ENCODE measurements at places on chromosomes 16 and 17.

DNA sequence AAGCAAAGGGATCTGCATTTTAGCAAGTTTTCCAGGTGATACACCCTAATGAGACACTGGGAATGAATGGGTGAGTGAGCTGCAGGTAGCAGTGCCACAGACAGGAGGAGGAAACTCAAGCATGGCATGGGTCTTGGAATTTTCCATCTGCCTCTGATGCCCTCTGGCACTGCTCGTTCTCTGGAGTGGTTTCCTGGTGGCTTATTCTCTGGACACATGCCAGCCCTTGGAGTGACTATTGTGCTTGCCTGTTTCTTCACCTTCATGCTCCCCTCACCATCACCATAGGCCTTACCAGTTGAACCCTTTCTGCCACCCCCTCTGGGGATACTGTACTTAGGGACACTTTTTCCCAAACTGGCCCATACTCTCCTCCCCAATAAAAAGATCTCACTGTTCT lies 1.6 kb downstream of the COASY start:
- H3K36me3 ChIP-seq, result peaks cover 33% of the 10 kb centered on the region
- H3K4me1 ChIP-seq, result peaks cover 59% of the 10 kb centered on the region
- no peak for DNase-seq
- H3K27me3 ChIP-seq, result no peaks in the 10 kb centered on the region
- H3K4me3 ChIP-seq, result peak overlapping the region; percentile 99
- H3K27ac ChIP-seq, result peak overlapping the region; percentile 95

- H3K27ac ChIP-seq, result peak overlapping the region; percentile 96
- peaks cover 13% of the 10 kb centered on the region for H3K4me1 ChIP-seq
- DNase-seq, result peak; percentile 57
- H3K4me3 ChIP-seq, result no peak overlapping the region
- H3K27me3 ChIP-seq, result no peaks in the 10 kb centered on the region
- peaks cover 14% of the 10 kb centered on the region for H3K36me3 ChIP-seq
These were observed 4.6 kb upstream of the GHDC start for GRCh38 chr17:42198897-42199296.

- peaks cover 4% of the 10 kb centered on the region for H3K27me3 ChIP-seq
- no peaks in the 10 kb centered on the region for H3K4me1 ChIP-seq
- H3K4me3 ChIP-seq, result no peak overlapping the region
- no peaks in the 10 kb centered on the region for H3K36me3 ChIP-seq
- DNase-seq, result no peak
- no peak overlapping the region for H3K27ac ChIP-seq
These were observed 64.1 kb downstream of the SPACA3 start for GRCh38 chr17:33055746-33056145.

GRCh38 chr17:2174468-2175293 lies 119.8 kb downstream of the HIC1 start:
- H3K27ac ChIP-seq, result no peak overlapping the region
- no peak overlapping the region for H3K4me3 ChIP-seq
- no peaks in the 10 kb centered on the region for H3K4me1 ChIP-seq
- DNase-seq, result no peak

DNA sequence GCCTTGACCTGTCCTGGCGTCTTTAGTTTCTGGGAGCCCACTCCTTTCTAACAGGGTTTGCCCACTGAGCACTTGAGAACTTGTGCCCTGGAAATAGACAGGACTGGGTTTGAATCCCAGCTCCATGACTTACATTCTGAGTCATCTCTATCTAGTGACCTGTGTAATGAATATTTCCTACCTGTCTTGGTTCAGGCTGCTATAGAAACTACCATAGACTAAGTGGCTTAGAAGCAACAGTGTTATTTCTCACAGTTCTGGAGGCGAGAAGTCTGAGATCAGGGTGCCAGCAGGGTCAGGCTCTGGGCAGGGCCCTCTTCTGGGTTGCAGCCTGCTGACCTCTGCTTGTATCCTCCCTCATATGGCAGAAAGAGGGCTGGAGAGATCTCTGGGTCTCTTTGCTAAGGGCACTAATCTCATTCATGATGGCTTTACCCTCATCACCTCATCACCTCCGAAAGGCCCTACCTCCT lies 110.7 kb upstream of the DHX40 start:
- H3K27me3 ChIP-seq, result peaks cover 5% of the 10 kb centered on the region
- no peaks in the 10 kb centered on the region for H3K4me1 ChIP-seq
- H3K4me3 ChIP-seq, result no peak overlapping the region

- peak; percentile 41 for DNase-seq
- no peak overlapping the region for H3K27ac ChIP-seq
- H3K27me3 ChIP-seq, result peaks cover 56% of the 10 kb centered on the region
- H3K36me3 ChIP-seq, result no peaks in the 10 kb centered on the region
- H3K4me3 ChIP-seq, result no peak overlapping the region
- H3K4me1 ChIP-seq, result peaks cover 24% of the 10 kb centered on the region
These were observed 18.4 kb downstream of the LDHD start for GRCh38 chr16:75097941-75098901.

GRCh38 chr16:27408602-27409031 lies 6.6 kb downstream of the IL21R start:
- peak overlapping the region; percentile 97 for H3K4me3 ChIP-seq
- DNase-seq, result peak; percentile 58
- no peaks in the 10 kb centered on the region for H3K27me3 ChIP-seq
- H3K27ac ChIP-seq, result peak overlapping the region; percentile 96
- H3K4me1 ChIP-seq, result peaks cover 60% of the 10 kb centered on the region

- H3K27ac ChIP-seq, result no peak overlapping the region
- H3K4me3 ChIP-seq, result no peak overlapping the region
- H3K4me1 ChIP-seq, result peaks cover 25% of the 10 kb centered on the region
- H3K36me3 ChIP-seq, result no peaks in the 10 kb centered on the region
- no peak for DNase-seq
These were observed 35.8 kb downstream of the SRCIN1 start for GRCh38 chr17:38569701-38570512.

DNA sequence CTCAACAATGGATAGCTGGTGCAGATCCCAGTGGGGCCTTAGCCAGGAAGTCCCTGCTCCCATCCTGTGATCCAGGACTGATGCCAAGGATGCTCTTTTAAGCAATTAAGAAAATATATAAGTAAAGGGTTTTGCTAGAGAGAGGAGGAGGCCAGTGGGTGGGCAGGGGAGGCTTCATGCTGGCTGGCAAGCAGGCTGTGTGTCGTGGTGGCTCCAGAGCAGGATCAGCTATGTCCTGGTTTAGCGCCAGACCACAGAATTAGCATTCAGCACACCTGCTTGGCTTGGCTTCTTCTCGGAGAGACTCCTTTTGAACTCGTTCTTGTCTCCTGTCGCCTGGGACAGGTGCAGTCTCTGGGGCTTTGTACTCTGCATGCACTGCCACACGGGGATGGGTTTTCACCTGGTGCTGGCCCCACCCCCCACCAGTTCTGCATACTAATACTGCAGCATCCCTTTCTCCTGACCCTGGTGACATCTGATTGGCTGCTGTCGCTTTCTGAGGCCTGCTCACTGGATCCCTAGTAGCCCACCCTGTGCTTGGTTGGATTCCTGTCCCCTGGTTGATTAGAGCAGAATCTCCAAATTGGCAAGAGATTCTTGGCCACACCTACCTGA lies 66.1 kb downstream of the PLD6 start:
- DNase-seq, result no peak
- H3K4me3 ChIP-seq, result no peak overlapping the region
- peaks cover 49% of the 10 kb centered on the region for H3K36me3 ChIP-seq
- H3K4me1 ChIP-seq, result peaks cover 7% of the 10 kb centered on the region
- no peaks in the 10 kb centered on the region for H3K27me3 ChIP-seq
- no peak overlapping the region for H3K27ac ChIP-seq

DNA sequence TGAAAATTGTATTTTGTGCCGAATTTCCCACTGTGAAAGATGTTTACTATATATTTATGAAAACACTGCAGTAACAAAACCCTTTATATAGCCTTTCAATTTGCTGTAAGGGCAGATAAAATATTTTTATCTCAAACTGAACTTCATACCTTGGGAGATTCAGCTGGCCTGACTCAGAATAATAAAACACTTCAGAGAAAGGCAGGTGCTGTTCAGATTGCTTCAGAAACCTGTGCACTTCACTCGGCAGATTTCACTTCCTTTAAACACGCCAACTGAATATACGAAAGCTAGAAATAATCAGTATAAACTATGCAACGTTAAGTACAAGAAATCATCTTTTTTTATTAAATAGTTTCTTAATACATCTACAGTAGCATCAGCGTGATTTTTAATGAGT lies 839.1 kb upstream of the RBFOX1 start:
- H3K36me3 ChIP-seq, result no peaks in the 10 kb centered on the region
- H3K4me3 ChIP-seq, result no peak overlapping the region
- H3K27ac ChIP-seq, result no peak overlapping the region
- no peaks in the 10 kb centered on the region for H3K4me1 ChIP-seq

- no peak for DNase-seq
- H3K36me3 ChIP-seq, result peaks cover 17% of the 10 kb centered on the region
- H3K4me3 ChIP-seq, result no peak overlapping the region
- peaks cover 46% of the 10 kb centered on the region for H3K4me1 ChIP-seq
- peak overlapping the region; percentile 7 for H3K27ac ChIP-seq
These were observed 120.2 kb upstream of the RCVRN start for GRCh38 chr17:10025224-10025623.

DNA sequence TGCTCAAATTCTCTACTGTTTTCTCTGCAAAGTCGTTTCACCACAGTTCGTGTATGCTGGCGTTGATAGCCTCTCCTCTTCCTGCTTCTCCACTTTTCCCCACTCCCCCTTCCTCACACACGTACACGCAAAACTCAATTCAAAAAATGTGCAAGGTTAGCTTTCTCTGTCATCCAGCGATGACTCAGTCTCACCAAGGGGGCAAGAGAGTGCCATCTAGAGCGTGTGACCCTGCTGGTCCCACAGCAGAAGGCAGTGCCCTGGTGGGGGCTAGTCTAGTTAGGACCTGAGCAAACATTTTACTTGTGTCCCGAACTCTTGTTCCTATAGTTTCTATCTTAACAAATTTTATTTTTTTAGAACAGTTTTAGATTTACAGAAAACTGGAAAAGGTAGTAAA lies 121.2 kb upstream of the CHMP6 start:
- H3K27me3 ChIP-seq, result no peaks in the 10 kb centered on the region
- no peak overlapping the region for H3K4me3 ChIP-seq
- peaks cover 27% of the 10 kb centered on the region for H3K36me3 ChIP-seq
- peaks cover 60% of the 10 kb centered on the region for H3K4me1 ChIP-seq
- H3K27ac ChIP-seq, result no peak overlapping the region

- no peaks in the 10 kb centered on the region for H3K36me3 ChIP-seq
- H3K27ac ChIP-seq, result no peak overlapping the region
- DNase-seq, result no peak
- peaks cover 11% of the 10 kb centered on the region for H3K4me1 ChIP-seq
These were observed 1.3 kb upstream of the MRTFB start for GRCh38 chr16:14069818-14070217.

GRCh38 chr16:2704166-2704982 lies 15.7 kb downstream of the PRSS27 start:
- peaks cover 31% of the 10 kb centered on the region for H3K36me3 ChIP-seq
- DNase-seq, result no peak
- H3K4me1 ChIP-seq, result no peaks in the 10 kb centered on the region
- no peaks in the 10 kb centered on the region for H3K27me3 ChIP-seq
- no peak overlapping the region for H3K27ac ChIP-seq

DNA sequence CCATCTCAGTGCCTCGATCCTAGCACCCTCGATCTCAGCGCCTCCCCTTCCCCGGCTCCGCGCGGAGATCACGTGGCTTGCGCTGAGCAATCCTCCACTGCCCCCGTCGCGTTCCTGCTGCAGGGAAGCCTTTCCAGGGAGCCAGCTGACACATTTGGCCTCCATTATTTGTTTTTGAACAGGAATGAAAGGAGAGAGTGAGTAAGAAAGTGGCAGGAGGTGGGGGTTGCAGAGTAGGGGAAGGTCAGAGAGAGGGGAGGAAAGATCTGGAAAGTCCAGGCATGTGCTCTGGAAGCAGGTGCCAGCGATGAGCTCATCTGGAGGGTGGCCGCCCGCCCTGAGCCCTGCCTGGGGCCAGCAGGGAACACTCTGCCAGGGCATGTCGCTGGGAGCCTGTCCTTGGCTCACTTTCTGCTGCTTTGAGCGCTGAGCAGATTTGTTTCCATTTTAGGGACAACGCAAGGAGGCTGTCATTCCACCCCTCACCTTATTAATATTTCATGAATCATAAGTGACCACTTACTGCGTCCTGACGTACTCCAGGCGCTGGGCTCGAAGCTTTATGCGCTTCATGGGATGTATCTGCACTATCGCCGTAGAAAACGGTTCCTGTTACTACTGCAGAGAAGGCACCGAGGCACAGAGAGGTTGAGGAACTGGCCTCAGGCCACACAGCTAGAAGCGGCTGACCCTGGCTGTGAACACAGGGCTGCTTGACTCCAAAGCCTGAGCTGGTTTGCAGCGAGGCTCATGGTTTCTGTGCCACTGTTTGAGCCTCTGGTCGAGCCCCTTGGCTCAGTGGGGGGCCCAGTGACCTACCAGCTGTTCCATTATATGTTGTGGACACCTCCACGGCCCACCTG lies 283.1 kb downstream of the SEC14L1 start:
- peak overlapping the region; percentile 65 for H3K27ac ChIP-seq
- H3K4me3 ChIP-seq, result no peak overlapping the region
- H3K27me3 ChIP-seq, result no peaks in the 10 kb centered on the region

GRCh38 chr17:72754513-72754912 lies 338.0 kb downstream of the SLC39A11 start:
- H3K36me3 ChIP-seq, result peaks cover 31% of the 10 kb centered on the region
- no peak overlapping the region for H3K27ac ChIP-seq
- H3K27me3 ChIP-seq, result no peaks in the 10 kb centered on the region
- no peaks in the 10 kb centered on the region for H3K4me1 ChIP-seq
- H3K4me3 ChIP-seq, result no peak overlapping the region

- H3K4me1 ChIP-seq, result peaks cover 10% of the 10 kb centered on the region
- no peak overlapping the region for H3K4me3 ChIP-seq
- H3K27ac ChIP-seq, result no peak overlapping the region
- peaks cover 41% of the 10 kb centered on the region for H3K36me3 ChIP-seq
These were observed 382.3 kb downstream of the SLC39A11 start for GRCh38 chr17:72710202-72710601.

DNA sequence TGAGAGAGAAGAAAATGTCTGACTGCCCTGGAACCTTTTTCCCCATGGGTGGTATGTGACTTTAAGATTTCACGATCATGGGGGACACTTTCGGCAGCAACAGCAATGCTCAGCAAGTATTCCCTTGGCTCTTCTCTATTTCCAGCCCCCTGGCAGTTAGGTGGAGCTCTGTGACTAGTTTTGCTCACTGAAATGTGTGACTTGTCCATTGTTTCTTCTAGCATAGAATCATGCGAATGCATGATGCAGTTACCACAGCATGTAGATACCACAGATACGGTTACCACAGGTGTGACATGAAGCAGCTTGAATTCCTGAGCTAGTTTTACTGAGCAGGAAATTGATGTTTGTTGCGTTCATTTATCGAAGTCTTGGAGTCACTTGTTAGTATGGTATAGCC lies 1034.5 kb upstream of the EEF2KMT start:
- no peak overlapping the region for H3K4me3 ChIP-seq
- no peak for DNase-seq
- no peaks in the 10 kb centered on the region for H3K4me1 ChIP-seq
- no peaks in the 10 kb centered on the region for H3K27me3 ChIP-seq
- no peaks in the 10 kb centered on the region for H3K36me3 ChIP-seq

- H3K36me3 ChIP-seq, result peaks cover 48% of the 10 kb centered on the region
- DNase-seq, result no peak
- H3K27me3 ChIP-seq, result no peaks in the 10 kb centered on the region
- H3K4me3 ChIP-seq, result peak overlapping the region; percentile 39
These were observed 4.2 kb downstream of the MSI2 start for GRCh38 chr17:57260325-57261083.

GRCh38 chr16:10868596-10869469 lies 8.2 kb upstream of the CIITA start:
- H3K27ac ChIP-seq, result peak overlapping the region; percentile 96
- H3K27me3 ChIP-seq, result no peaks in the 10 kb centered on the region
- peak; percentile 77 for DNase-seq
- peak overlapping the region; percentile 71 for H3K4me3 ChIP-seq
- no peaks in the 10 kb centered on the region for H3K36me3 ChIP-seq

GRCh38 chr16:30010844-30011713 lies at the start of gene DOC2A:
DOC2A (minus strand) TSS chr16:30011027; CDS start chr16:30010222, 805 bp downstream.
- peaks cover 26% of the 10 kb centered on the region for H3K27me3 ChIP-seq
- DNase-seq, result no peak
- peaks cover 14% of the 10 kb centered on the region for H3K36me3 ChIP-seq
- H3K4me1 ChIP-seq, result peaks cover 14% of the 10 kb centered on the region
- H3K27ac ChIP-seq, result peak within 1 kb of the TSS; percentile 85
- H3K4me3 ChIP-seq, result peak within 1 kb of the TSS; percentile 83
